ENCODE measurements at places on chromosomes 12 and 14. TPM values are rescaled to one million over a fixed set of nuclear protein-coding genes. Genes with fewer than 3 reads are reported as not detected.

DNA sequence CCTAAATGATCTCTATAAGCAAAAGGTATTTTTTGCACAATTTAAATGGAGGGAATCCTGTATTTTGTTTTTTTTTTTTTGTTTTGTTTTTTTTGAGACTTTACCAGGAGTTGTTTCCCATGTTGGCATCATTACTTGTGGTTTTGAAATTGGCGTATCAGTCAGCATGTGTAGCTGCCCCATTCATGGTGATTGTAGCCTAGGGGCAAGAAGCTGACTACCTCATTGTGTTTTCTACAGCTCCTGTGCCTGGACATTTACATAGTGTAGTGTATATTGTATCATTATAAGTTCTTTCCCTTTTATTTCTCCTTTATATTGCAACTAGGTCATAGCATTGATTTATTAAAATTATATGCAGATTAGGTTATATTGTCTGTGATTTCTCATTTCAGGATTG lies 24.5 kb downstream of the SAMD4A start:
- H3K36me3 ChIP-seq, result no peaks in the 10 kb centered on the region
- DNase-seq, result no peak
- H3K4me3 ChIP-seq, result no peak overlapping the region

GRCh38 chr12:86669010-86669409 lies 412.8 kb upstream of the MGAT4C start:
- no peaks in the 10 kb centered on the region for H3K36me3 ChIP-seq
- no peak overlapping the region for H3K27ac ChIP-seq
- no peak for DNase-seq
- H3K4me1 ChIP-seq, result no peaks in the 10 kb centered on the region
- H3K27me3 ChIP-seq, result no peaks in the 10 kb centered on the region
- no peak overlapping the region for H3K4me3 ChIP-seq

- peaks cover 19% of the 10 kb centered on the region for H3K27me3 ChIP-seq
- H3K4me3 ChIP-seq, result no peak overlapping the region
- DNase-seq, result no peak
- H3K27ac ChIP-seq, result no peak overlapping the region
- peaks cover 2% of the 10 kb centered on the region for H3K4me1 ChIP-seq
Measured at GRCh38 chr12:121090586-121091514, 41.8 kb upstream of the P2RX7 start.

- no peak for DNase-seq
- H3K4me3 ChIP-seq, result peak within 1 kb of the TSS; percentile 59
- H3K36me3 ChIP-seq, result peaks cover 19% of the 10 kb centered on the region
- peaks cover 10% of the 10 kb centered on the region for H3K27me3 ChIP-seq
- peaks cover 7% of the 10 kb centered on the region for H3K4me1 ChIP-seq
- H3K27ac ChIP-seq, result no peak within 1 kb of the TSS
Measured at GRCh38 chr12:57754411-57755193, at the start of gene MARCHF9. Gene MARCHF9, plus strand, starts transcription at chr12:57755103. Its CDS starts 426 bp downstream, at chr12:57755529.

DNA sequence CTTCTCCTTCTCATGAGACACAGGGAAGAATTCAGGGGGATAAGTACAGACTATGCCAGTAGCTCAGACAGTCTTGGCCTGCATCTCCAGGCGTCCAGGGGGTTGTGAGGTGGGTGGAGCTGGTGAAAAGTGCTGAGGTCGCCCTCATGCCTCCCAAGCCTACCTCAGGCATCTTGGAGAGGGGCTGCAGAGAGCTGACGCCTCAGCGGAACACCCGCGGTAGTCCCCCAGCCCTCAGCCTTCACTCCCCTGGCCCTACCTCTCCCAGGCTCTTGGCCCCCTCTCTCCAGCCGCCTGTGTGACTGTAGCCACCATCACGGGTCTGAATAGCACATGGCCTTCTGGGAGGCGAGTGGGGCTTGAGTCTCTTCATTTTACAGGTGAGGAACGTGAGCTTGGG lies 59.8 kb upstream of the DLK1 start:
- H3K4me3 ChIP-seq, result no peak overlapping the region
- no peaks in the 10 kb centered on the region for H3K36me3 ChIP-seq
- H3K27me3 ChIP-seq, result peaks cover 45% of the 10 kb centered on the region
- H3K4me1 ChIP-seq, result peaks cover 11% of the 10 kb centered on the region

GRCh38 chr14:95472819-95473251 lies 43.6 kb downstream of the SYNE3 start:
- H3K27ac ChIP-seq, result no peak overlapping the region
- no peak overlapping the region for H3K4me3 ChIP-seq
- H3K36me3 ChIP-seq, result peaks cover 11% of the 10 kb centered on the region
- DNase-seq, result no peak

- no peaks in the 10 kb centered on the region for H3K27me3 ChIP-seq
- H3K4me1 ChIP-seq, result no peaks in the 10 kb centered on the region
- H3K4me3 ChIP-seq, result no peak overlapping the region
- H3K27ac ChIP-seq, result no peak overlapping the region
Measured at GRCh38 chr12:127690161-127690560, 576.8 kb upstream of the TMEM132C start.

- peaks cover 30% of the 10 kb centered on the region for H3K36me3 ChIP-seq
- H3K4me3 ChIP-seq, result no peak overlapping the region
- H3K27me3 ChIP-seq, result no peaks in the 10 kb centered on the region
- peaks cover 16% of the 10 kb centered on the region for H3K4me1 ChIP-seq
- H3K27ac ChIP-seq, result no peak overlapping the region
Measured at GRCh38 chr14:50773632-50774541, 57.1 kb downstream of the NIN start.

- no peak overlapping the region for H3K4me3 ChIP-seq
- DNase-seq, result peak; percentile 44
- H3K27ac ChIP-seq, result peak overlapping the region; percentile 48
- H3K36me3 ChIP-seq, result peaks cover 17% of the 10 kb centered on the region
Measured at GRCh38 chr12:47808574-47809365, 10.9 kb downstream of the HDAC7 start.

DNA sequence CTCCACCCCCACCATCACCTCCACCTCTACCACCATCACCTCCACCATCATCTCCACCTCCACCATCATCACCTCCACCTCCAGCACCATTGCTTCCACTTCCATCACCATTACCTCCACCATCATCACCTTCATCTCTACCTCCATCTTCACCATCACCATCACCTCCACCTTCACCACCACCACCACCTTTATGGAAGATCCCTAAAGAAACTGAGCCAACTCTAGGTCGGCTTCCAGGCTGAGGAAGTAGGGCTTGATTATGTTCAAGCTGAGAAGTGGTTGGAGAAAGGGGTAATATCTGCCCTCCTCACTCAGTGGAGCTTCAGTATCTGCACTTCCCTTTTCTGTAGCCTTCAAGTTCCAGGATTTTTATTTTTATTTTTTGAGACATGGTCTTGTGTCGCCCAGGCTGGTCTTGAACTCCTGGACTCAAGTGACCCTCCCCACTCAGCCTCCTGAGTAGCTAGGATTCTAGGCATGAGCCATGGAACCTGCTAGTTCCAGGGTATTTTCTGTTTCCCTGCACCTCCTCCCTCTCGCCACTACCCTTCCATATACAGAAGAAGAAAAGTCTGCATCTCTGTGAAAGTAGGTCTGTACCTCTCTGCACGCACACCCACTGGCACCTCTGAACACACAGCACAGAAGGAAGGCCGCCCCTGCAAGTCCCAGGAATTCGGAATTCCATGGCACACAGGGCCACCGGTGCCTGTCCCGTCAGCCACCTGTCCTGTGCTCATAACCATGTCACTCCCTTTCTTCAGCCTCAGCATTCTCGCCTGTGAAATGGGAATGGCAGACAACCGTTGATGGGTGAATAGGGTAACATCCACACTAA lies 5.9 kb downstream of the ZBTB42 start:
- no peaks in the 10 kb centered on the region for H3K36me3 ChIP-seq
- no peak overlapping the region for H3K4me3 ChIP-seq
- DNase-seq, result no peak
- H3K4me1 ChIP-seq, result peaks cover 9% of the 10 kb centered on the region
- H3K27me3 ChIP-seq, result no peaks in the 10 kb centered on the region
- no peak overlapping the region for H3K27ac ChIP-seq

DNA sequence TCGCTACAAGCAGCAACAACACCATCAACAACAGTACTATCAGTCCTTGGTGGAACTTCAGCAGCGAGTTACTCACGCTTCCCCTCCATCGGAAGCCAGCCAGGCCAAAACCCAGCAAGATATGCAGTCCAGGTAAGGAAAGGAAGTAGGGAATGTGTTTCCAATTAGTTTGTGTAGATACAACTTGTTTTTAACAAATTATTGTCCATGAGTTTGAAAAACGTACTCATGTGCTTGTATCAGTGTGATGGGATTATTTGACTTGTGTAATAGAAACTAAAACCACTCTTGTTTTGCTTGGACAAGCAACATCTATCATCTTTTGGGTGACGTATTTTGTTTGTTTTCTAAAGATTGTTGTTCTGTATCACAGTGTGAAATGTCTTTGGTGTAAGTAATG lies 137.9 kb downstream of the NAV3 start:
- DNase-seq, result no peak
- H3K36me3 ChIP-seq, result peaks cover 4% of the 10 kb centered on the region
- H3K27ac ChIP-seq, result peak overlapping the region; percentile 43
- H3K4me1 ChIP-seq, result peaks cover 5% of the 10 kb centered on the region
- H3K4me3 ChIP-seq, result no peak overlapping the region

DNA sequence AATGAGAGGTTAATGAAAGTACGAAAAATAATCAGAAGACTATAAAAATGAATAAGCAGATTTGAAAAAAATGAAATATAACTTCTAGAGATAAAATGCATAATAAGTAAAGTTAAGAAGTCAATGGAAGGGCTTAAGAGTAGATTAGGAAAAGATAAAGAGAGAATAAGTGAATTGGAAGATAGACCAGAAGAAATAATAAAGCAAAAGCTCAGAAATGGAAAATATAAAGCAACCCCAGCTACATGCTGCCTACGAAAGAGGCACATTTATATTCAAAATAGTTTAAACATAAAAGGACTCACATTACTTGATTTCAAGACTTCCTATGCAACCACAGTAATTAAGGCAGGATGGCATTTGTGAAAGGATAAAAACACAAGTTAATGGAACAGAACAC lies 19.9 kb downstream of the ZNF605 start:
- H3K27ac ChIP-seq, result no peak overlapping the region
- no peak overlapping the region for H3K4me3 ChIP-seq
- H3K36me3 ChIP-seq, result peaks cover 29% of the 10 kb centered on the region
- no peak for DNase-seq

DNA sequence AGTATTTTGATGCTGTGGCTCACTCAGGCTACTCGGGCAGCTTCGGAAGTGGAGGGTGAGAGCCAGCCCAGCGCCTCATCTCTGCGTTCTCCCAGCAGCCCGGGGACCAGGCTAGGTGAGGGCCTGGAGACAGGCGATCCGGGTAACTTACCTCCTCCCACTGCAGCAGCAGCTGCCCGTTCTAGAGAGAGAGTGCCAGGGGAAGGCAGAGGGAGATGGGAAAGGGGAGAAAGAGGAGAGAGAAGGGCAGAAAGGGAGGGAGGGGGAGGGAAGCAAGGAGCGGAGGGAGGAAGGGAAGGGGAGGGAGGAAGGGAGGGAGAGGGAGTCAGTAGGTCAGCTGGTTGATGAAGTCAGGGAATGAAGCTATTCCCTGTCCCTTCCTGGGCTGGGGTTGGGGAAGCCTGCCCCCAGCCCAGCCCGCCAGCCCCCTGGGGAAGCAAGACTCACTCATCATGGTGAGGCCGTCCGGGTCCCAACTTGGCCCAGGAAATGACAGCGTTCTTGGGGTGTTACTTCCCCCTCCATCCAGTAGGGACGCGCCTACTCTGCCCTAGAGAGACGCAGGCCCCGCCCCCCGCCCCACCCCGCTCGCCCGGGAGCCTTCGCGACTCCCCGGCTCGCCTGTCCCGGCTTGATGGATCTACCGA lies at the start of gene IFI27L2:
IFI27L2 (minus strand) TSS at position 494 of the 647 bp plus-strand sequence; CDS start at position 454, 40 bp downstream.
- H3K4me3 ChIP-seq, result peak within 1 kb of the TSS; percentile 92
- H3K27ac ChIP-seq, result peak within 1 kb of the TSS; percentile 91
- no peaks in the 10 kb centered on the region for H3K27me3 ChIP-seq

DNA sequence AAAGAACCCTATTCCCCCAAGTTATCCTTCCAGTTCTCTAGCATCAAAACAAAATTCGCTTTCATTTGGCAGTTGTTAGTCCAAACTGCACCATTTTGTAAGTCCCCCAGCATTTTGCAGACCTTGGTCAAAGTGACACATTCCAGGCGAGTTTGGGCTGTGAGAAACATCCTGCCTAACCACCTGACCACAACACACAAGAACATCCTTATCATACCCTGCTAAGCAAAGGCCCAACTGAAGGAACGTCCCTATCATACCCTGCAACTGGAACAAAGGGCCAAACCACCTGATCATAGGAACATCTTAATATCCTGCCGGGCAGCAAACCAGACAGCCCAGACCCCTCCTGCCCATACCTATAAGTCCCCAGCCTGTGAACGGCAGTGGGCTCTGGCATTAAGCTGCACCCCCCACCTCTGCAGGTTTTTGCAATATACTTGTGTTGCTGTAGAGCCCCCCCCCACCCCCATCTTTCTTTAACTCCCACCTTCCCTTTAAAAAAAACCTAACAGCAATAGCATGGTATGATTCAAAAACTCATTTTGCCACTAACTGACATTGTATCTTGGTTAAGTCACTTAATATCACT lies 2.7 kb downstream of the PCNX4 start:
- peaks cover 13% of the 10 kb centered on the region for H3K4me1 ChIP-seq
- peaks cover 4% of the 10 kb centered on the region for H3K36me3 ChIP-seq
- DNase-seq, result peak; percentile 70

- H3K27ac ChIP-seq, result no peak overlapping the region
- no peak overlapping the region for H3K4me3 ChIP-seq
- no peaks in the 10 kb centered on the region for H3K36me3 ChIP-seq
- H3K27me3 ChIP-seq, result no peaks in the 10 kb centered on the region
- DNase-seq, result no peak
- H3K4me1 ChIP-seq, result no peaks in the 10 kb centered on the region
Measured at GRCh38 chr12:125971981-125972380, 906.7 kb downstream of the AACS start.

DNA sequence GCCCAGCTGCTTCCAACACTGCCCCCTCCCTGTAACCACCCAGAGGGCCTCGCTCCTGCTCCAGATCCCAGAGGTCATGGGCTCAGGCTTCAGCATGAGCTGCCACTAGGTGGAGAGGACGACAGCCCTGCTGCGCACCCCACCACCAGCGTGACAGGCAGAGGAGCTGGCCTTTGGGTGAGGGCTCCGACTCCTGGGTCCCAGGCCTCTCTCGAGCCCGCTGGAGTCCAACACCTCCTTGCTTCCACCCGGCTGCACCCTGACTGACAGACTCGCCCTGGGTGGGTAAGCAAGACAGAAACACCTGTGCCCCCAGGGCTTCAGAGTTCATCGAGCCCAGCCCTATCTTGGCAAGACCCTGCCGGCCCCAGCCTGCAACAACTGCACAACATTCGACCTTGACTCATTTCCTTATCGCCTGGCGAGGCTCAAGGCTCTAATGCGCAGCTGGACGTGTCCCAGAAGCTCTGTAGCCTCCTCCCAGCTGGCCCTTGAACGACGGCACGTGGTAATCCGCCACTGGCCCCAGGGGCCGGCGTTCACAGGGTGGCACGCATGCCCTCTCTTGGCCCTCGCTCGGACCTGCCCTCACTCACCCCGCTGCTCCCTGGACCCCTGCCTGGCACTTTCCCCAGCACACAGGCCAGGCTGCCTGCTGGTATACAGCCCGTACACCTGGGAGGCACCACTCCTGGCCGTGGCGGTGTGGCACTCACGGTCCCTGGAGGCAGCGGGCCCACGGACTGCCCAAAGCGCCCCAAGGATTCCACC lies 28.0 kb downstream of the VPS37B start:
- H3K4me1 ChIP-seq, result peaks cover 18% of the 10 kb centered on the region
- no peaks in the 10 kb centered on the region for H3K27me3 ChIP-seq
- no peak for DNase-seq
- H3K4me3 ChIP-seq, result no peak overlapping the region

CFAP73 gene
- total RNA-seq, result not detected

TTC7B gene
- 16.1 TPM for total RNA-seq

STAT6 gene
- 38.9 TPM for total RNA-seq

KLRK1 gene
- total RNA-seq, result not detected

CCDC196 gene
- total RNA-seq, result not detected

SLCO1B1 gene
- not detected for total RNA-seq

NCAPD2 gene
- total RNA-seq, result 52.8 TPM

XPOT gene
- 79.4 TPM for total RNA-seq

GALNT9 gene
- total RNA-seq, result under 0.01 TPM

All from IMR-90 (cell line).